ENCODE measurements at places on chromosomes 2 and 18.

- no peak for DNase-seq
Measured at GRCh38 chr2:241551998-241552737, 6.4 kb upstream of the BOK start.

GRCh38 chr18:50080316-50080715 is 114.6 kb downstream of the MYO5B start:
- DNase-seq, result no peak

DNA sequence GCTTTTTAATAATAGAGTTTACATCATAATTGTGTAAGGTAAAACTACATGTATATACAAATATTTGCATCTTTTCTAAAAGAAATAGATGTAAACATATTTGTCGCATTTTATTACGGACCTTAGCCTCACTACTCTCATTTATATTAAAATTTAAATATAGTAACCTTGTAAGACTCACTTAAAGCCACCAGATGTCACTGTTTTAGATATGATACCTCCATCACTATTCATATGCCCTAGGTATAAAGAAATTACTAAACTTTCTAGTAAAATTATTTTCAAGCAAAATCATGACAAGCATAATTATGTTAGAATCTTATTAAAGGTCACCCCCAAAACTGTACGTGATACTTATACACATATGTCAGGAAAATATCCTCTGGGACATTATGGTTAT is 674.3 kb upstream of the REG3G start:
- DNase-seq, result no peak

DNA sequence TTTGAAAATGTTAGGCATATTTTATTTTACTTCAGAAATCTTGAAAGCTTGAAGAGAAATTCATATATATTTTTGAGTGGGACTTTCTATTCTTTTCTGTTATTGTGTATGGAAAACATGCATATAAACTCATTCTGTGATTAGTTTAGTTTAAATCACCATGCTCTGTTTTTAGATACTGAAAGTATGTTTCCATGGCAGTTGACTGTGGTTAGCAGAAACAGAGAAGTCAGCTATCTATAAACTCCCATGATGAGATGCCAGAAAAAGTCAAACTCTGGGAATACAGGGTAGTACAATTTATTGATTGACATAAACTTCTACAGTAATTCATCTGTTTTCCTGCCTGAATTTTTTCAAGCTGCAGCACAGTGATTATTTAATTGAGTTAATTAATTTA is 905.3 kb upstream of the VRK2 start:
- no peak for DNase-seq

DNA sequence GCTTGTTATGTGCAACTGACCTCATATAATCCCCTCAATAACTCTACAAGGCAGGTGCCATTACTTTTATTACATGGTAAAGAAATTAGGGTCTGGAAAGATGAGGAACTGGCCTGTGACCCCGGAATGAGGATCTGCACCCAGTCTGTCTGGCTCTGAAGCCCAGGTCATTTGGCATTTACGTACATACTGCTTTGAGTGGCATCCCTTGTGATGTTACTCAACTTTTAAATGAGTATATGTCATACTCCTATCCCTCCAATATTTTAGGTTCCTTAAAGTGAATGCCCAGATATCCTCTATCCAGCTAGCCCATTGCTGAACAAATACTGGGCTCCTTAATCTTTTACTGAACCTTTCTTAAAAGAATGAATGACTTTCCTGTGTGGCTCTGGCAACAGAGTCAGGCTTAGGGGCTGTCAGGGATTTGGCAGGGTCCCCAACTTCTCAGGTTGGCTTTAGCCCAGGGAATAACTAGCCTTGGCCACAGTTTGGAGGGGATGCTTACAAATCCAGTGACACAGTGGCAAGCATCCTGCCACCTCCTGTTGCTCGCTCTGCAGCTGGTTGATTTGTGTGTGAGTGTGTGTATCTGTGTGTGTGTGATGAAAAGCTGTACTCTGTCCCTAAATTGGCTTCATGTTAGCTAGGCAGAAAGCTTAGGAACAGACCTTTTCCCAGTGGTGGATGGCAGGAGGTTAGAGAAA is 3.4 kb upstream of the CXCR4 start:
- no peak for DNase-seq

DNA sequence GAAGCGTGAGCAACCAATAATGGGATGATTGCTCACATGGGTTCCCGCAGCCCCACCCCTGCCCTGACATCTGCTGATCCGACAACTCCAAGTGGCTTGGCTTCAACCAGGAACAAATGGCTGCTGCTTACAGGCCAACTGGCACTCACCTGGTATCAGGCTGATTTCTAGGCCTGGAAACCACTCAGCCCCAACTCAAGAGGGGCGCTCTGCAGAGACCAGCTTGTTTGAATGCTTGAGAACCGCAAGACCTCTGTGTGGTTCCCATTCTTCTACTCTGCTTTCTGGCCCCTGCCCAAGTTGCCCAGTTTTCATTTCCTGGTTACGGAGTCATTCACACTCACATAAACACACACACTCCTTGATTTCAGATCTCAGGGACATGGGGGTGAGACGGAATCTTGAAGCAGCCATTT is 52.0 kb downstream of the TNP1 start:
- DNase-seq, result no peak

All from hematopoietic multipotent progenitor cell treated with erythropoietin and hydrocortisone succinate and interleukin-3 and kit ligand, for 8 days (in vitro differentiated cells).